ENCODE measurements at places on chromosomes 2 and 18.

DNA sequence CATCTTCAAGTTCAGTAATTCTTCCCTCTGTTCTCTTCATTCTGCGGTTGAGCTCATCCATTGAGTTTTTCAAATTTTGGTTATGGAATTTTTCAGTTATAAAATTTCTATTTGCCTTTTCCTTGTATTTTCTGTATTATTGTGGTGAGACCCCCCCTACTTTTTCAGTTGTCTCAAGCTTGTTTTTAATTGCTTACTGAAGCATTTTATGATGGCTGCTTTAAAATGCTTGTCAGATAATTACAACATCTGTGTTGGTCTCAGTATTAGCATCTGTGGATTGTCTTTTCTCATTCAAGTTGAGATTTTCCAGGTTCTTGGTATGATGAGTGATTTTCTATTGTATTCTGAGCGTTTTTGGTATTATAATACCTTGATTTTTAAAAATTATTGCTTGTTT is 121.2 kb upstream of the REV1 start:
- DNase-seq, result no peak

DNA sequence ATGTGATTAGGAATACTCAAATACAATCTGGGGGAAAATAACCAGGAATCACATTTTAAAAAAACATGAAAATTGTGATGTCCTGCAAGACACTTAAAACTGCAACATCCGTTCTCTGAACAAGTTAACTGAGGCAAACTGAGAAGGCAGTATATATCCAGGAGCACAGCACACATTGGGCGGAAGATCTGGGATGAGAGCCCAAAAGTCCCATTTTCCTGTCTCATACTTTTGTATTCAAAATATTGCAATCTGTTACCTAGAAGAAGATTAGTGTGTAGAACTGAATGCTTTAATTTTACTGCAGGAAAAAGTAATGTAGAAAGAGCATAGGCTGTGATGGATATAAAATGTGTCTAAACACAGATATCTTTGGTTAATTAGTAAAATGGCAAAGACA is 276.8 kb upstream of the FANCL start:
- no peak for DNase-seq

- DNase-seq, result no peak
Observed at GRCh38 chr2:165109915-165110314, 93.9 kb downstream of the SCN3A start.

DNA sequence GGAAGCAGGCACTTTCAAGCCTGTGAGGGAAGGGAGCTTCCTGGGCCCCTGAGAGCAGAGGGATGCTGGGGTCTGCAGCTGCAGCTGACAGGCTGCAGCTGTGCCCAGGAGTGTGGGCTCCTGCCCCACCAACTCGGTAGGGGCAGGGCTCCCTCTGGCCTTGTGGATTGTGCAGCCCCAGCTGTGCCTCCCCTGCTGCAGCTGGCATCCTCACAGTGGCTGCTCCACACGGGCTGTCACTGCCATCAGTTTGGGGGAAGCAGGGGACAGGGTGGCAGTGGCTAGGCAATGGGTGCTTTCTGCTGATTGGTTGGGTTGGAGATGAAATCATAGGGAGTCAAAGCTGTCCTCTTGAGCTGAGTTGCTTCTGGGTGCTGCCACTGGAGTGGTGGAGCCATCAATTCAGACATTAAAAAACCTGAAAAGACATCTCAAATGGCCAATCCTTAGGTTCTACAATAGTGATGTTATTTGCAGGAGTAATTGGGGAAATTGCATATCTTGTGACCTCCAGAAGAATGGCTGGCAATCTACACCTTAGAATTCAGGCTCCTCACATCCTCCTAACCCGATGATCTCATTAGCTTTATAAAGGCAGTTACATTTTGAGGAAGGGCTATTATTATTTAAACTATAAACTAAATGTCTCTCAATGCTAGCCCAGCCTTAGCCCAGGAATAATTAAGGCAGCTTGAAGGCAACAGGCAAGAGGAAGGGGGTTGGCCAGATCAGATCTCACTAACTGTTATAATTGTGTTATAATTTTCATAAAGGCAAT is 41.3 kb downstream of the FAM171B start:
- DNase-seq, result no peak

GRCh38 chr2:32611771-32612170 is 16.1 kb upstream of the TTC27 start:
- no peak for DNase-seq

GRCh38 chr2:49753344-49753985 is 599.1 kb upstream of the FSHR start:
- DNase-seq, result no peak

- no peak for DNase-seq
Observed at GRCh38 chr2:118763797-118764196, 83.7 kb downstream of the EN1 start.

GRCh38 chr2:218404351-218405085 is 4.8 kb downstream of the CTDSP1 start:
- DNase-seq, result no peak

- no peak for DNase-seq
Observed at GRCh38 chr2:72778410-72778809, 47.4 kb downstream of the EXOC6B start.

DNA sequence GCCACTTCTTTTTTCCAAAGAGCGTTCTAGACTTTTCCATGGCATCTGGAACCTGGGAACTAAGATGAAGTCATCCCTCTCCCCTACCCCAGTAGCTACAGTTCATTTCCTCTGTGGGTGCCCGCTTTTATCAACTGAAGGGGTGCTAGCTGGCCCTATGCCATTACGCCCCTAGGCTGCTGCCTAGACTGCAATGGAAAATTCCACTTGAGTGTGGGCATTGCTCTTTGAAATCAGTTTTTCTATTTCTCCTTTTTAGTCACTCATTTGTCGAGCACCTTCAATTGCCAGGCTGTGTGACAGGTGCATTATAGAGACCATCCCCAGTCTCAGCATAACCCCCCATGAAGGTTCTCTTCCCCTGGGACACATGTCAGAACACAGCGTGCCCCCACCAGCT is 7.3 kb downstream of the TEX51 start:
- DNase-seq, result no peak

DNA sequence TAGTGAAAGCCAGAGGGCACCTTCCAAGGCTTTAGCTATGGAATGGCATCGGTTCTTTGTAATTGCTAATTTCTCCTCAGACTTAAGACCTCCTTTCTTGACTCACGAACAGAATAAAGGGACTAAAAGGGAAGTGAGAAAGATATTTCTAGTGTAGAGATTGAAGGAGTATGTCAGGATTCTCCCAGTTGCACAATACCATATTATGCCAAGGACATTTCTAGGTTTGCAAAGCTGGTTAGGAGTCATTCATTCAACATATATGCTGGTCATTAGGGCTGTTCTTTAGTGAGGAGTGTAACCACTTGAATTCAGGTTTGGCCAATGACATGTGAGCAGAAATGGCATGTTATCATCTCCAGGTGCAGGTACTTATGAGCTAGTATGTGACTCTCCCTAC is 7.4 kb downstream of the REEP1 start:
- DNase-seq, result no peak

GRCh38 chr2:102486941-102487702 is 14.1 kb downstream of the SLC9A4 start:
- DNase-seq, result no peak

DNA sequence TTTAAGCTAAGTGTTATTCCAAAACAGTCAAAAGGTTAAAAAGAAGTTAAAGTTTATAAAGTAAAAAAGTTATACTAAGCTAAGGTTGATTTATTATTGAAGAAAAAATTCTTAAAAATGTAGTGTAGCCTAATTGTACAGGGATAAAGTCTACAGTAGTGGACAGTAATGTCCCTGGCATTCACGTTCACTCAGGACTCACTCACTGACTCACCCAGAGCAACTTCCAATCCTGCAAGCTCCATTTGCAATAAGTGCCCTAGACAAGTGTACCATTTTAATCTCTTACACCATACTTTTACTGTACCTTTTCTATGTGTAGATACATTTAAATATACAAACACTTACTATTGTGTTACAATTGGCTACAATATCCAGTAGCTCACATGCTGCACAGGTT is 86.1 kb downstream of the CACNB4 start:
- no peak for DNase-seq

DNA sequence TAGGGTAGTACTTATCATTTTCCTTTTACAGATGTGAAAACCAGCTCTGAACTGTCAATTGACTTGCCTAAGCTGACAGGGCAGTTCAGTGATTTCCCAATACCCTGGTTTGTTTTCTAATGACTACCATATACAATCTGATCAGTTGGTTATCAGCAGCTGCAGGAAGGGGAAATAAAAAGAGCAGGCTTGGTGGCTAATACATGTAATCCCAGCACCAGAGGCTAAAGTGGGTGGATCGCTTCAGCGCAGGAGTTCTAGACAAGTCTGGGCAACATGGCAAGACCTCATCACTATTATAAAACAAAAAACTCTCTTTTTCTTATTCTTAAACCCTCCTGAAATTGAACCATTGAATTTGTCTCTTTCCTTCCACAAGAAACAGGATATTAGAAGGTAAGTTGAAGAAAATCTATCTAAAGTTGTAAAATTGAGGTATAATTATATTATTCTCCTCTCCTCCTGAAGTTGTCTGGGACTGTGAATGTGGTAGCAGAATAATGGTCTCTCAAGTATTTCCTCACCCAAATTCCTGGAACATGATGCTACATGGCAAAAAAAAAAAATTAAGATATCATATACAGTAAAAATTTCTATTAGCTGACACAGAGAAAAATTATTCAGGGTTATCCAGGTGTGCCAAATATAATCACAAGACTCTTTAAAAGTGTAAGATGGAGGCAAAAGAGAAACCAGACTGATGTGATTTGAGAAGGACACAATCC is 1441.6 kb downstream of the SUCLG1 start:
- no peak for DNase-seq

GRCh38 chr2:71576541-71576940 is 123.2 kb downstream of the DYSF start:
- no peak for DNase-seq

- no peak for DNase-seq
Observed at GRCh38 chr2:69095305-69095704, 82.3 kb downstream of the ANTXR1 start.

DNA sequence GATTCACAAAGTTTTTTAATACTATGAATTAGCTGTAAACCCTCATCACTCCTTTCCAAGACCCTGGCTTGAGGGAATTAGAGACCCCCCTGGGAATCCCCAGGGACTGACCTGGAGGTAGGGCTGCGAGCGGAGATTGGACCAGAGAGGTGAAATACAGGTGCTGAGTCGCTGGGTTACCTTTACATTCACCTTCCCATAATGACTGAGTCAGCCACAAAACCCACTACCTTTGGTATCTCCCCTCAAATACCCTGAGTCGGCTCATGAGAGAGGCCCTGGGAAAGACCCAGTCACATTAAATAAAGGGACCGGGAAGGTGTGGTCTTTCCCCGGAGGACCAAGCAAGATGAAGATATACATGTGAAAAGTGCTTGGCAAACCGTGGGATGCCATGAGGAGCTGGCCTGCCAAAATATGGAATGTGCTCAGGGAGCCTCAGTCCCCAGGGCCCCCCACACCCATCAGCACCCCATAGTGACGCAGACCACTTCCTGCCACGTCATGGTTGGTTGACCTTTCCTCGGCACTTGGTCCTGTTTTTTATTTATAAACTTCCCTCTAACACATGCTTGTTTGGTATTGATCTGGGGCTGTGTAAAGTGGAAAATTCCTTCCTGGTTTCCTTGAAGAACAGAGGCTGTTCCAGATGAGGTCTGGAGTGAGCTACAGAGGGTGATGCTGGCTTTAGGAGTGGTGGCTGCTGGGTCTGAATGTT is 51.4 kb downstream of the IL1RL2 start:
- no peak for DNase-seq

DNA sequence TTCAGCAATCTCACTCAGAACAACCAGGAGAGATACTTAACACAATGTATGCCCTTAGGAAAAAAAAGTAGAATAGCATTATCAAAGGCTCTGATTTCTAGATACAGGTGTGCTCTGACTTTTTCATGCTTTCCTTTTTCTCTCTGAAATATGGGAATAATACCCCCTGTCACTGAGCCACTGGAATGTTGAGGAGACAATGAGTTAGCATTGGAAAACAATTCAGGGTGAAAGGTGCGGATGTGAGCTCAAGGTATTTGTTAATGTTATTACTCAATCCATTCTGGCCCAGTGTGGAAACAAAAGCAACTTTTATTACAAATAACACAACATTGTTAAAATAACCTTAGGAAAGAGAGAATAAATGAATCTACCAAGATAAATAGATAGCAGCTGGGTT is 228.0 kb downstream of the IKZF2 start:
- DNase-seq, result no peak

GRCh38 chr18:77250501-77250925 is 865 bp downstream of the GALR1 start:
- DNase-seq, result no peak

DNA sequence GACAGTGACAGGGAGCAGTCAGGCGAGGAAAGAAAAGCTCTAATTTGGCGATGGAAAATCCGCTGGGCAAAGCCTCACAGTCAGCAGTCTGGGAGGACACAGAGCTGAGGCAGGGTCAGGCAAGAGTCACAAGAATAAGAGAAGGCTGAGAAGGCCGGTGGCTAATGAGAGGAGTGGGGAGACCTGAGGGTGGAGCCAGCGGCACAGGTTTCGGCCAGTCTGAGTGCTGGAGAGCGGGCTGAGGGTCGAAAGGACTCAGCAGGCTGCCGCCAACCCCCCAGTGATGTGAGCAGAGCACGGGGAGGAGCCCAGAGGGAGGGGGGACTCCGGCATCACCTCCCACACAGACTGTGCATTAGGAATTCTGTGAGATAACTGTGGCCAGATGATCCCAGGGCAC is 500.6 kb upstream of the MYT1L start:
- no peak for DNase-seq

DNA sequence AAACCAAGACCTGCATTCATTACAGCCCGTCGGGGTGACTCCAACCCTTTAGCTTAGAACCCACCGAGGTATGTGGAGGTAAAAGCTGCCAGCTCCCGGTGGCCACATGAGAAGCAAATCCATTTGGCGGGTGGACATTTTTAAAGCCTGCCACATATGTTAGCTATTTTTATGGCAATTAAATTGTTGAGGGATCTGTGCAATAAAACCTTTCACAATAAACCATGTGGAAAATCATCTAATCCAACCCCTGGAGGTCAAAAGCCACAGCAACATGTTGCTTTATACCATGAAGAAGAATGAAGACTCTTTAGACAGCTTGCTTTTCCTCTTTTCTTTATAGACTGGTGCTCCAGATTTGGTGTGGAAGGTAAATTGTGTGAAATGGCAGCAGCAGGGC is 176.3 kb downstream of the AGPS start:
- DNase-seq, result no peak

DNA sequence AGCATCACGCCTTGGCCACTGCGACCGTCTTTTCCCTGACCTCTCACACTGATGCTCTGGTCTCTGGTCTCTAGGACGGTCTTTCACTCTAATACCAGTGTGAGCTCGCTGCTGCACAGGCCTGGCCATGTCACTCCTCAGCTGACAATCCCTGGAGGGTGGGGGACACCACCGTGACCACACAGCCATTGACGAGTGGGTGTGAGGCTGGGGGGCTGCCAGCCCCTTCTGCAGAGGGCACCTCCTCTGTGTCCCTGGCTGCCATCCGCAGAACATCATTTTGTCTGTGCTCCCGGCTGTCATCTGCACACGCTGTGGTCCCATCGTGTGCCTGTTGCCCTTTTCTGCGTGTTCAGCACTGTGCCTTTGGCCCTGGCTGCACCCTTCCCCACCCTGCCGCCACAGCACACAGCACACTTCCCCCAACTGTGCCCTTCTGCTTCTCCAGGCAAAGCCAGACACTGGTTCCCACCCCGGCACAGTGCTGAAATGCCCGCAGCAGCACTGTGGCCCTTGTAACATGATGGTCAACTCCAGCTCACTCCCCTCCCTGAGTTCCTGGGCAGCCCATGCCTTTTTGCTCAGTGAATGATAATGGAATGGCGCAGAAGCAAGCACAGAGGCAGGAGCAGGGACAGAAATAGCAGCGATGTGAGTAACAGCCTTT is 30.4 kb upstream of the INHBB start:
- DNase-seq, result no peak
